Renal cortex interstitium (tissue), 15 donors: ENCODE measurements at places on chromosomes 1 and 21. TPM values are rescaled to one million over a fixed set of nuclear protein-coding genes. Genes with fewer than 3 reads are reported as not detected.

AIRE gene
- 0.80 TPM for polyA plus RNA-seq

FCAMR gene
- 10.5 TPM for polyA plus RNA-seq

C8B gene
- polyA plus RNA-seq: not detected

PRDM16 gene
- polyA plus RNA-seq: 5.8 TPM

IL19 gene
- polyA plus RNA-seq: 1.5 TPM

MMEL1 gene
- 2.9 TPM for polyA plus RNA-seq

TMEM59 gene
- polyA plus RNA-seq: 331 TPM

TBX19 gene
- 2.1 TPM for polyA plus RNA-seq

NLRP3 gene
- 1.0 TPM for polyA plus RNA-seq

TRIM46 gene
- 5.7 TPM for polyA plus RNA-seq

GPX7 gene
- polyA plus RNA-seq: 83.4 TPM

ADGRB2 gene
- 9.7 TPM for polyA plus RNA-seq

CD247 gene
- 0.36 TPM for polyA plus RNA-seq

MIXL1 gene
- polyA plus RNA-seq: 0.26 TPM

KRTAP19-2 gene
- polyA plus RNA-seq: not detected

CEPT1 gene
- polyA plus RNA-seq: 57.9 TPM

CXADR gene
- polyA plus RNA-seq: 38.9 TPM

VAV3 gene
- 153 TPM for polyA plus RNA-seq

TEDDM1 gene
- polyA plus RNA-seq: not detected

SLC45A3 gene
- 12.5 TPM for polyA plus RNA-seq

LCE3B gene
- polyA plus RNA-seq: not detected

HSD3B2 gene
- 2.4 TPM for polyA plus RNA-seq

DLGAP3 gene
- polyA plus RNA-seq: 1.4 TPM

TIPRL gene
- polyA plus RNA-seq: 44.8 TPM

PM20D1 gene
- 0.13 TPM for polyA plus RNA-seq

SLAMF8 gene
- 0.96 TPM for polyA plus RNA-seq

PTPRC gene
- polyA plus RNA-seq: 6.4 TPM

FBXO44 gene
- 13.7 TPM for polyA plus RNA-seq

SLC30A2 gene
- 5.1 TPM for polyA plus RNA-seq

CRNN gene
- not detected for polyA plus RNA-seq

TMEM234 gene
- polyA plus RNA-seq: 23.0 TPM

PTGFR gene
- 0.44 TPM for polyA plus RNA-seq

OR2T35 gene
- not detected for polyA plus RNA-seq

RGS5 gene
- polyA plus RNA-seq: 7.3 TPM

TCHH gene
- 0.09 TPM for polyA plus RNA-seq

PADI2 gene
- 2.0 TPM for polyA plus RNA-seq

AMY2A gene
- polyA plus RNA-seq: 0.30 TPM

ATAD3A gene
- 25.9 TPM for polyA plus RNA-seq

RAP1GAP gene
- 24.4 TPM for polyA plus RNA-seq

MASP2 gene
- 5.8 TPM for polyA plus RNA-seq

PROK1 gene
- 0.12 TPM for polyA plus RNA-seq

ZNF326 gene
- 59.1 TPM for polyA plus RNA-seq

PRDX6 gene
- polyA plus RNA-seq: 332 TPM

PSRC1 gene
- polyA plus RNA-seq: 25.1 TPM

BATF3 gene
- 0.73 TPM for polyA plus RNA-seq

DOP1B gene
- 8.0 TPM for polyA plus RNA-seq

LEFTY1 gene
- 5.5 TPM for polyA plus RNA-seq

KCNE1 gene
- polyA plus RNA-seq: 0.92 TPM

ARMH1 gene
- 8.8 TPM for polyA plus RNA-seq

DMBX1 gene
- polyA plus RNA-seq: not detected

DIP2A gene
- polyA plus RNA-seq: 29.4 TPM

SH2D2A gene
- polyA plus RNA-seq: 0.47 TPM

GNAT2 gene
- not detected for polyA plus RNA-seq

GJA4 gene
- 18.6 TPM for polyA plus RNA-seq

GPR52 gene
- polyA plus RNA-seq: not detected

SELP gene
- polyA plus RNA-seq: 2.8 TPM

RAB42 gene
- 3.1 TPM for polyA plus RNA-seq
